ENCODE measurements at places on chromosomes 5 and 9.

DNA sequence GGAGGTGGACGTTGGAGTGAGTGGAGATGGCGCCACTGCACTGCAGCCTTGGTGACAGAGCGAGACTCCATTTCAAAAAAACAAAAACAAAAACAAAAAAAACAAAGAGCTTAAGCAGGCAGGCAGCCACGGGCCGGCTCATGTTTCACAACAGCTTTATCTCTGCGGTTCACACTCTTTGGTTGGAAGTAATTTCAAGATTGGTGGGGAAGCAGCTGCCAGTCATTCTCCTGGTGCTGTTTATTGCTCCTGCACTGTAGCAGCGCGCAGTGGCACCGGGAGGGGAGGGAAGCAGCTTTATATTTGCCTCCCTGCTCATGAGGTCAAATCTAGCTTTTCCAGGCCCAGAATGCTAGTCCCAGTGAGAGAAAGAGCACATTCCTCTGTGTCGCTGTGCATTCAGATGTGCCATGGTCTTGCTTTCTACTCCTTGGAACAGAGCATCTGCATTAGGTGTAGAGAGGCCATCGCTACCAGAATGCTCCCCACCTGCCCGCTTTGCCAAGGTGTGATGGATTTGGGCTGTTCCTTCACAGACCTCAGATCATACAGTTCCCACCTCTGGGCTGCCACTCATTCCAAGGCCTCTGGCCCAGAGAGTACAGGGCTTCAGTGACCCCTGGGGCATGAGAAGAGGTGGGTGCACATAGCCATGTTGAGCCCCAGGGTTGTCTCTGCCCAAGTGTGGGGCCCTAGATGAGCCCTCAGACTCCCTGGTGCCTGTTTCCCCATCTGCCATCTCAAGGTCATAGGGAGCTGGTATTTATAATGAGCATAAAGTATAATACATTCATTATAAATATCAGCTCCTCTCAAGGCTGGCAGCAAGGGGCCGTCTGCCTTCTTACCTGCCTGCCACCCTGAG is 270.4 kb downstream of the MED10 start:
- DNase-seq, result no peak

DNA sequence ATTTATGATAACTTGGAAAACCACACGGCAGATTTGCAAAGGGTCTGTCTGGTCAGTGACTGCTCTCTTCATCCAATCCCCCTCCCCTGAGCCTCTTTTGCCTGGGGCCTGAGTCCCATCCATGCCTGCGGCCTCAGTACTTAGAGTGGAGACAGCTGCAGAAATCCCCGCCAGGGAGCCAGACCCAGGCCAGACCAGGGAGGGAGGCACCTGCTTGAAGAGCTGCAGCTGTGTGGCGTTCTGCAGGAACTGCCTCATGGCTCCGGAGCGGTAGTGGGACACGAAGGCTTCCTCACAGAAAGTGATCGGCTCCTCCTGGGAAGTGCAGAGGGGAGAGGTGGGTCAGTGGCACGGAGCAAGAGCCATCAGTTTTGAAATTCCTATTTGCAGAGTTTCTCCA is 101.6 kb downstream of the CRB2 start:
- no peak for DNase-seq

GRCh38 chr5:89723907-89724306 is 685.6 kb downstream of the CETN3 start:
- no peak for DNase-seq

- DNase-seq, result no peak
Observed at GRCh38 chr9:87285183-87285850, 212.3 kb upstream of the DAPK1 start.

- no peak for DNase-seq
Observed at GRCh38 chr9:69427286-69427685, 102.3 kb downstream of the ENTREP1 start.

- no peak for DNase-seq
Observed at GRCh38 chr5:178384816-178385495, 152.4 kb upstream of the PHYKPL start.

DNA sequence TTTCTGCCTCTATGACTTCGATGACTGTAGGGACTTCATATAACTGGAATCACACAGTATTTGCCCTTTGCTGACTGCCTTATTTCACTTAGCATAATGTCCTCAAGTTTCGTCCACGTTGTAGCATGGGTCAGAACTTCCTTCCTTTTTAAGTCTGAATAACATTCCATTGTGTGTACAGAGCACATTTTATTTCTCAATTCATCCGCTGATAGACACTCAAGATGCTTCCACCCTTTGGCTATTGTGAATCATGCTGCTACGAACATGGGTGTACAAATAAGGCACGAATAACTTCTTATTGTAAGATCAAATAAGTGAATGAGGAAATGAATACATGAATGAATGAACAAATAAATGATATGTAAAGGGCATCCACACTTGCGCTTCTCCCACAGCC is 13.0 kb downstream of the BARX1 start:
- DNase-seq, result no peak

- DNase-seq, result no peak
Observed at GRCh38 chr5:61595426-61595825, 263.4 kb downstream of the ZSWIM6 start.

DNA sequence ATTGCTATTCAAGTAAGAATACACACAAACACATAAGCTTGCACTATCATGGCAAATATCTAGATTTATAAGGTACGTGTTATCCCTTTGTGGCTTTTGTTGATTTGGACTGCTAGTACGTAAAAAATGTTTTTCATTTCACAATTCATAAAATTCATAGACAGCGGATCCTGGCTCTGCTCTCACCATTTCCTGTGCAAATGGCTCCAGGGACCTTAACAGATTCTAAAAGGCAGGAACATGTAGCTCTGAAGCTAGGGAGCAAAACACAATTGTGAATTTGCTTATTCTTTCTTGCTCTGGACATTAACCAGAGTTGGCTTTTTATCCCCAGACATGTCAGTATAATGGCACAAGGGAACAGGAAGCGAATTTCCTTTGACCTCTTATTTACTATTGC is 1019.9 kb upstream of the WWC1 start:
- DNase-seq, result no peak
